Activated CD4-positive, alpha-beta T cell treated with anti-CD3 and anti-CD28 coated beads, Interleukin-2, amount 50 U/mL, for 48 hours (primary cell): ENCODE measurements at places on chromosomes 11 and 22.

GRCh38 chr11:69915151-69915500 lies 95.9 kb upstream of the FGF3 start:
- DNase-seq: no peak

- DNase-seq: no peak
Observed at GRCh38 chr11:36273110-36273509, 16.1 kb downstream of the COMMD9 start.

GRCh38 chr22:29886596-29886995 lies 3.6 kb downstream of the MTMR3 start:
- no peak for DNase-seq

- no peak for DNase-seq
Observed at GRCh38 chr11:129910360-129910759, 15.0 kb upstream of the NFRKB start.

DNA sequence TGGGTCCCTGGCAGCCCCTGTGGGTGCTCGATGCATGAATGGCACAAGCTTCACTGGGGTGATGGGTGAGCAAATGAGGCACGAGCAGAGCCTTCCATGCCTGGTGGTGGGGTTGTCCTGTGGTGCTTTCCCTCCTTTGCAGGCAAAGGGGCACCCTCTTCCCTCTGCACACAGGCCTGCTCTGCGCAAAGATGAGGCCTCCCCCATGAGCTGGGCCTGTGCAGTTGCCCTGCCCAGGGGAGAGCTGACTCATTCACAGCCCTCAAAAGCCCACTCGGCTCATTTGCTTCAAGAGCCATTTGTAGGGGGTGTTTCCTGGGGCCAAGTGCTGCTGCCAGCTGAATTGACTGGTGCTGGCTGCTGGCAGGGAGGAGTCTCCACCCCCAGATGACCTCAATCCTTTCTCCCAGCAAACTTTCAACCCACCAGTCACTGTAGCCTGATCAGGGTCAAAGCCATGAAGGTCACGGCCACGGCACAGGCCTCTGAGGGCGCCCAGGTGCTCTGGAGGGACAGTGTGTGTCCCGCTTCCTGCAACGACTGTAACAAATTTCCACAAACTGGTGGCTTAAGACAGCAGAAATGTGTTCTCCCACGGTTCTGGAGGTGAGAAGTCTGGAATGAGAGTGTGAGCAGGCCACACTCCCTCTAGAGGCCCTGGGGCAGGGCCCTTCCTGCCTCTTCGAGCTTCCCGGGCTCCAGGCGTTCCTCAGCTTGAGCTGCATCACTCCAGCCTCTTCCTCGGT lies 48.8 kb upstream of the ANO1 start:
- DNase-seq: no peak

- no peak for DNase-seq
Observed at GRCh38 chr11:130118165-130118564, 41.4 kb upstream of the ST14 start.

GRCh38 chr11:6129011-6129410 lies 21.5 kb downstream of the OR56B4 start:
- no peak for DNase-seq

DNA sequence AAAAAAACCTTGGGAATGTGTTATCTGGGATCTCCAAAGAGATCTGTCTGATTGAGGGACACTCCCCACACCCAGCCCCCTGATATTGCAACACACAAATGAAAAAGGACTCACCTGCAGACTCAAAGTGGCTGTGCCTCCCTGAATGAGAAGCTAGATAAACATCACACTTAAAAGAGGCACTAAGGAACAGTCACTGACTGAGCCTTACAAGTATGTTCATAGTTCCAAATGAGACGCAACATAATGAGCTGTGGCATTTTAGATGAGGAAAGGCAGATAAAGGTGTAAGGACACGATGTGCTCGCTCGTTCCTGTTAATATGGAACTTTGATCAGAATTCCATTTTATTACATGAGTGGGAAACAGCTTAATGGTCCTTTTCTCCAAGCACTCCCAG lies 21.0 kb upstream of the CFAP300 start:
- DNase-seq: no peak
